CD4-positive, alpha-beta memory T cell (primary cell): ENCODE measurements at places on chromosomes 7 and 10. TPM values are rescaled to one million over a fixed set of nuclear protein-coding genes. Genes with fewer than 3 reads are reported as not detected.
A peak's percentile ranks its signal among the peaks of the same experiment; 100 is the strongest.

DNA sequence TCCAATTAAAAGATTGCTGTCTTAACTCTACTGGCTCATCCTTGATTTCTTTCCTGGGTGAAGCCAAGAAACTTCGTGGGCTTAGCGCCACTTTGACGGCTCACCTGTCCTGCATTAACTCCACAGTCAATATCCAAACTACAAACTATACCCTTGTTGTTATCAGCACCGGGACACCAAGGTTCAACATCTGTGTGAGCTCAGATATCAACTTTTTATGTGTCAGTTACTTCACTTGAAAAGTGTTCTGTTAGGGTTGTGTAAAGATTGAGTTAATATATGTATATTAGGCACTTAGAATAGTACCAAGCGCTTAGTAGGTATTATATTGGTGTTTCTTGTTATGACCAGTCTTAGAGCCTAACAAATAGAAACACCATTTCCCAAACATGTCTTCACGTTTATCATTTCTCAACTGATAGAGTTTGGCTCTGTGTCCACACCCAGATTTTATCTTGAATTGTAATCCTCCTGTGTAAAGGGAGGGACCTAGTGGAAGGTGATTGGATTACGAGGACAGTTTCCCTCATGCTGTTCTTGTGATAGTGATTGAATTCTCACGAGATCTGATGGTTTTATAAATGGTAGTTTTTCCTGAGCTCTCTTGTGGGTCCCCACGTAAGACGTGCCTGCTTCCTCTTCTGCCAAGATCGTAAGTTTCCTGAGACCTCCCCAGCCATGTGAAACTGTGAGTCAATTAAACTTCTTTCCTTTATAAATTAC lies 19.0 kb upstream of the ST8SIA6 start:
- H3K4me1 ChIP-seq: no peaks in the 10 kb centered on the region
- no peak for DNase-seq
- no peak overlapping the region for H3K4me3 ChIP-seq
- H3K27ac ChIP-seq: no peak overlapping the region
- no peaks in the 10 kb centered on the region for H3K27me3 ChIP-seq

GAD2 gene
- not detected for total RNA-seq

STOX1 gene
- total RNA-seq: 0.35 TPM

PLXNA4 gene
- total RNA-seq: 0.06 TPM

GRCh38 chr7:98168181-98168903 lies 42.9 kb upstream of the BHLHA15 start:
- peak; percentile 54 for DNase-seq
- no peaks in the 10 kb centered on the region for H3K27me3 ChIP-seq
- H3K27ac ChIP-seq: no peak overlapping the region
- no peaks in the 10 kb centered on the region for H3K36me3 ChIP-seq

- no peaks in the 10 kb centered on the region for H3K4me1 ChIP-seq
- H3K27ac ChIP-seq: no peak overlapping the region
- no peaks in the 10 kb centered on the region for H3K27me3 ChIP-seq
These were observed 162.1 kb downstream of the CHCHD3 start for GRCh38 chr7:132919771-132920170.

ZNF736 gene
- 43.6 TPM for total RNA-seq

GRCh38 chr10:59876695-59877094 lies 29.7 kb downstream of the CCDC6 start:
- no peaks in the 10 kb centered on the region for H3K27me3 ChIP-seq
- DNase-seq: no peak
- H3K4me3 ChIP-seq: no peak overlapping the region
- H3K27ac ChIP-seq: no peak overlapping the region
- no peaks in the 10 kb centered on the region for H3K36me3 ChIP-seq
- peaks cover 68% of the 10 kb centered on the region for H3K4me1 ChIP-seq

TMEM196 gene
- total RNA-seq: not detected

DNA sequence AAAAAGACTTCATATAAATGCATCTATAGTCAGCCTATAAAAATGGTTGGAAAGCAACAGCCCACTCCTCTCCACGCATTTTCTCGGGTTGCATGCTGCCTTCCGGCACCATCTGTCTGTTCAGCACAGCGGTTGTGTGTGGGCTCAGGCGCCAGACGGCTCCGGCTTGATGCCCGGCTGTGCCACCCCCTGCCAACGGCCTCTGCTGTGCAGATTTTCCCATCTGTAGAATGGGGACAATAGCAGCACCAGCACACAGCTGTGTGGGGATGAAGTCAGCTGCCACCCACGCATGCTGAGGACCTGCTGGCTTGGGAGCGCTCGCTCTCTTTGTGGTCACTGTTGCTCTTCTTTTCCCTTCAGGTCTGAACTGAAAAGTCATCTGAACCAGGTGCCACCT lies 19.5 kb downstream of the PRKAG2 start:
- H3K4me1 ChIP-seq: peaks cover 2% of the 10 kb centered on the region
- no peak overlapping the region for H3K27ac ChIP-seq
- DNase-seq: no peak

DNA sequence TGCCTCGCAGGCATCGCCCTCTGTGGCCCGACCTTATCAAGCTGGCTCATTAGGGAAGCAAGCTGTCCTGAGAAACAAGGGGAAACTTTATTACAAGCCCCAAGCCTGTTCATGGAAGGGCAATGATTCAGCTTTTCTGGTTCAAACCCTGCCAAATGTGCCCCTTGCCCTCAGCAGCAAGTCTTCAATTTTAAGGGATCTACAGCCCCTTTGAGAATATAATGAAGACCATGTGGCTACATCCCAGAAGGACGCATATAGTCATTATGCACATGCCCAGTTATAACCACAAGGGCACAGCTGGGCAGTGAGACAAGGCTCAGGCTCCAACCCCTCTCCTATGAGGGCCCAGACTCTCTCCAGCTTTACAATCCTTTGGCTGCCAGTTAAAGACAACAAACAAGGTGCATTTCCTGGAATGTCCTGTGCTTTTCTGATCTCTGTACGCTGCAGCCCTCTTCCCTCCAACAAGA lies 56.7 kb downstream of the DDC start:
- H3K27ac ChIP-seq: no peak overlapping the region
- no peak for DNase-seq
- H3K4me1 ChIP-seq: no peaks in the 10 kb centered on the region
- H3K36me3 ChIP-seq: no peaks in the 10 kb centered on the region
- no peak overlapping the region for H3K4me3 ChIP-seq
- no peaks in the 10 kb centered on the region for H3K27me3 ChIP-seq

DNA sequence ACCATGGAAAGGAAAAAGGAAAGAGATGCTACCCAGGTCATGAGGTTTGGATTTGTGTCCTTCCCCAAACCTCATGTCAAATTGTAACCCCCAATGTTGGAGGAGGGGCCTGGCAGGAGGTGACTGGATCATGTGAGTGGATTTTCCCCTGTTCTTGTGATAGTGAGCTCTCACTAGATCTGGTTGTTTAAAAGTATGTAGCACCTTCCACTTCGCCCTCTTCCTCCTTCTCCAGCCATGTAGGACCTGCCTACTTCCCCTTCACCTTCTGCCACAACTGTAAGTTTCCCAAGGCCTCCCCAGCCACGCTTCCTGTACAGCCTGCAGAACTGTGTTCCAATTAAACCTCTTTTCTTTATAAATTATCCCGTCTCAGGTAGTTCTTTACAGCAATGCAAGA lies 113.9 kb downstream of the FAM107B start:
- no peak for DNase-seq
- no peak overlapping the region for H3K4me3 ChIP-seq
- no peaks in the 10 kb centered on the region for H3K27me3 ChIP-seq
- H3K36me3 ChIP-seq: no peaks in the 10 kb centered on the region
- peaks cover 53% of the 10 kb centered on the region for H3K4me1 ChIP-seq

DNA sequence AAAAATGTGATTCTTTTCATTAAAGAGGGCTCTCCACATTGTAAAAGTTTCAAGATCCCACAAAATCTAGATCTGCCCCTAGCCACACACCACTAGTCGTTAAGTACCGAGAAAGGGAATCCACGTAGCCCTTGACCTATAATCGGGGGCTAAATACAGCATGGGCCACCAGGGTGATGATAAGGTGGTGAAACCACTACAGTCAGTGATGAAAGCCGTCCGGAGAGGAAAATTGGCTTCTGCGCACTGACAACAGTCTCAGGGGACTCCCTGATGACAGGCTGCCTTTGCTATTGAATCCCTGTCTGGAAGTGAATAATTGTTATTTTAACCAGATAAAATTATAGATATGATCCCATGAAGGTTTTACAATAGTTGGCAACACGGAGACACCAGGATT lies 4.6 kb downstream of the TECTB start:
- H3K36me3 ChIP-seq: no peaks in the 10 kb centered on the region
- no peaks in the 10 kb centered on the region for H3K4me1 ChIP-seq
- no peak overlapping the region for H3K4me3 ChIP-seq
- no peak for DNase-seq
- H3K27me3 ChIP-seq: no peaks in the 10 kb centered on the region
- H3K27ac ChIP-seq: no peak overlapping the region

ASL gene
- total RNA-seq: 11.8 TPM

GRCh38 chr10:103814626-103815370 lies 40.6 kb downstream of the SH3PXD2A start:
- H3K4me1 ChIP-seq: no peaks in the 10 kb centered on the region
- no peak for DNase-seq
- H3K36me3 ChIP-seq: no peaks in the 10 kb centered on the region
- no peaks in the 10 kb centered on the region for H3K27me3 ChIP-seq
- H3K27ac ChIP-seq: no peak overlapping the region
- no peak overlapping the region for H3K4me3 ChIP-seq

- no peak overlapping the region for H3K4me3 ChIP-seq
- H3K36me3 ChIP-seq: no peaks in the 10 kb centered on the region
- H3K4me1 ChIP-seq: no peaks in the 10 kb centered on the region
- DNase-seq: no peak
- no peaks in the 10 kb centered on the region for H3K27me3 ChIP-seq
These were observed 21.0 kb upstream of the RPA3 start for GRCh38 chr7:7739204-7740036.

SPDYE1 gene
- 0.17 TPM for total RNA-seq

- peaks cover 11% of the 10 kb centered on the region for H3K36me3 ChIP-seq
- no peaks in the 10 kb centered on the region for H3K27me3 ChIP-seq
- H3K4me3 ChIP-seq: no peak overlapping the region
- H3K4me1 ChIP-seq: peaks cover 100% of the 10 kb centered on the region
- no peak for DNase-seq
- H3K27ac ChIP-seq: peak overlapping the region; percentile 45
These were observed 196.7 kb upstream of the KLF14 start for GRCh38 chr7:130930681-130931080.

GRCh38 chr10:113126229-113127201 lies 176.5 kb downstream of the TCF7L2 start:
- peaks cover 4% of the 10 kb centered on the region for H3K4me1 ChIP-seq
- no peaks in the 10 kb centered on the region for H3K36me3 ChIP-seq
- H3K4me3 ChIP-seq: no peak overlapping the region
- H3K27ac ChIP-seq: no peak overlapping the region
- peak; percentile 50 for DNase-seq
- H3K27me3 ChIP-seq: peaks cover 6% of the 10 kb centered on the region

GRCh38 chr7:31457551-31457950 lies 56.3 kb upstream of the ITPRID1 start:
- no peak overlapping the region for H3K27ac ChIP-seq
- H3K27me3 ChIP-seq: no peaks in the 10 kb centered on the region
- H3K4me3 ChIP-seq: no peak overlapping the region
- no peaks in the 10 kb centered on the region for H3K4me1 ChIP-seq

UPK3B gene
- 3.3 TPM for total RNA-seq

GRCh38 chr10:33122014-33122809 lies 164.2 kb upstream of the ITGB1 start:
- DNase-seq: no peak
- peaks cover 99% of the 10 kb centered on the region for H3K4me1 ChIP-seq
- H3K4me3 ChIP-seq: no peak overlapping the region

DNA sequence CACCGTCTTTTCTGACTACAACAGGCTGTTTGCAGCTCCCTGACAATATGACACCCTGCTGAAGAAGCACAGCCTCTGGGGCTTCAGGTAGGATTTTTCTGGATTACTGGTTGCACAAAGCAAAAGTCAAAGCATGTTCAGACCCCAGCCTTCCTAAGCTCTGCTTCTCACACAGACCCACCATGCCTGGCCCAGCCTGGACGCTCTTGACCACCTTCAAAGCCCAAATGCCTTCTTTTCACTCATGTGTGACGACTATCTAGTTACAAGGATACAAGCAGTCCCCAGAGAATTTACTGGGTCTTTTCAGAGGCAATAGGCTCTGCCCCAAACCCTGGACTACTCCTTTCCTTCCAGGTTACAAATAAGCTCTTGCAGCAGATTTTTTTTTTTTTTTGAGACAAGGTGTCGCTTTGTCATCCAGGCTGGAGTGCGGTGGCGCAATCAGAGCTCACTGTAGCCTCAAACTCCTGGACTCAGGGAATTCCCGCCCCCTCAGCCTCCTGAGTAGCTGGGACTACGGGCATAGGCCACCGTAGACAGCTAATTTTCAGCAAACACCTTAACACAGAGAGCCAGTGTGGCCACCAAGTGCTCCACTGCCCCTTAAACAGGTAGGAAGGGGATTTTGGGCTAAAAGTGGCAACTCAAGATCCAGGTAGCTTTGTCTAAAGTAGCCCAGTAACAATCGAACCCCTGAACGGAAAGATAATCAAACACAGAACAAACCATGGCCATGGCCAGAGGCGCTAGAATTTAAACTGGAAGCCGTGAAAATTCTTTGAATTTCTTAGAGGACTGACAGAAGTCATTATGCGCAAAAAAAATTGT lies 16.2 kb downstream of the SVIL start:
- H3K27ac ChIP-seq: no peak overlapping the region
- no peak overlapping the region for H3K4me3 ChIP-seq
- no peaks in the 10 kb centered on the region for H3K4me1 ChIP-seq
- H3K27me3 ChIP-seq: no peaks in the 10 kb centered on the region
- H3K36me3 ChIP-seq: no peaks in the 10 kb centered on the region
